ENCODE measurements at places on chromosomes 5 and 9.

GRCh38 chr9:135440620-135441019 is 39.0 kb upstream of the PPP1R26 start:
- no peak for DNase-seq

DNA sequence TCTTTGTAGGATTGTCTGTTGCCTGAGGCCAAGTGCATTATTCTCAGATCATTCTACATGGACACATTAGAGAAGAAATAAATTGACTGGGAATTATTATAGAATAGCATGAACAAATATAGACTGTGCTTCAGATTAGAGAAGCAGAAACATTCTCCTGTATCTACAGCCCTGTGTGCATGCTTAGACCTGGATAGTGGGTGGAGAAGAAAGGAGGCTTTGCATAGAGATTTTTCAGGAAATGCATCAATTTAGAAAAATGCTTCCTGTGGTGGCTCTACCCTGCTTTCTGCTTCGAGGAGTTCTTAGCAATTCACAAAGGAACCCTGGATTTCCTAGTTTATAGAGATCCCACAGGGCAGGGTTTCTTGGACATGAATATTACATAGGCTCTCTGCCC is 66.7 kb downstream of the IRX1 start:
- no peak for DNase-seq

- DNase-seq: no peak
Measured at GRCh38 chr5:150075233-150075632, 11.1 kb downstream of the CSF1R start.

- DNase-seq: no peak
Measured at GRCh38 chr5:96629774-96630173, 32.4 kb upstream of the CAST start.

- DNase-seq: peak; percentile 17
Measured at GRCh38 chr9:92808726-92809451, 44.3 kb upstream of the BICD2 start.

GRCh38 chr9:73210886-73211666 is 59.4 kb downstream of the ANXA1 start:
- DNase-seq: no peak

- DNase-seq: no peak
Measured at GRCh38 chr9:2962471-2963172, 118.7 kb upstream of the PUM3 start.

GRCh38 chr5:65261499-65261898 is 220.2 kb downstream of the ADAMTS6 start:
- DNase-seq: no peak

DNA sequence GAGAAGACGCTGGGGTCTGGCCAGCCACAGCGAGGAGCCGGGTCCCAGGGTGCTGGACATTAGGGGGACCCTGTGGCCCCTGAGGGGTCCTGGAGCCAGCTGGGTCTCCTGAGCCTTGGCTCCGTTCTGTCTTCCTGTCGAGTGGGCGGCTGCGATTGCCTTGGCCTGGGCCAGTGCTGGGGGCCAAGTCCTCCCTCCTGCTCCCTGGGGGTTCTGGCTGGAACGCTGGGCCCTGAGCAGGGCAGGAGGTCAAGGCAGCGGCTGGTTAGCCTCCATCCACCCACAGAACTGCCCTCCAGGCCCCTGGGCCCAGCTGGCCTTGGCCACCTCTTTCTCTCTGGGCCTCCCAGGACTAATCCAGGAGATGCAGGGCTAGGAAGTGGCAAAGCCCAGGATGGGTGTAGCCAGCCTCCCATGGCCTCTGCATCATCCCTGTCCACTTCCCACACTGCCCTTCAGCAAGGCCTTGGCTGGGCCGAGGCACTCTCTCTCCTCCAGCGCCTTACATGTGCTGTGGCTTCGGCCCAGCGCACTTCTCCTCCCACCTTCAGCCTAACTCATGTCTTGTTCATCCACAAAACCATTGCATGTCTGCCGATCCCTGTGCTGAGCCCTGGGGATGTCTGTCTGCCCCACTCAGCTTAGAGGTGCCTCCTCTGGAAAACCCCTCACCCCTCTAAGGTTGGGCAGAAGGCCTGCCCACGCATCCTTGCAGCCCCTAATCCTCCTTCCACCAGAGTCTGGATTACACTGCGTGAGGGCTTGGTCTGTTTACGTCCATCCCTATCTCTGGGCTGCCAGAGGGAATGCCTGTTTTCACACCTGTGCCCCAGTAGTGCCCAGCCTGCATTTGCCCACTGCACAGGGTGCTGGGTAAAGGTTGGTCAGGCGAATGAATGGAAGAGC is 5.0 kb downstream of the LAMC3 start:
- DNase-seq: no peak

DNA sequence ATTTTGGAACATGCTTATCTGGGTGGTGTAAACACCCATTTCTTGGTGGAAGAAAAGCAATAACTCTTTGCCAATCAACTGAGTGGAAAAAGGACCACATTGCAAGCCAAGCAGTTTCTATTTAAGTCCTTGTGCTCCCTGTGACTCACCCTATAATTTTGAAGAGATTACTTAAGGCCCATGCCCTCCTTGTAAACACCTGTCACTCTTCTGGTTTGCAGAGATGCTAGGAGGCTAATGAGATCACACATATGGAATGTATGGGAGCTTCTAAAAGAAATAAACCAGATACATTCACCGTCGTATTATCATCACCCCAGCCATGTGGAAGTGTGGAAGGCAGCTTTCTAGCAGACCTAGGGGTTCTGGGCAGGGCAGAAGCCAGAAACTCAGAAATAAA is 337.1 kb downstream of the GADD45G start:
- no peak for DNase-seq

DNA sequence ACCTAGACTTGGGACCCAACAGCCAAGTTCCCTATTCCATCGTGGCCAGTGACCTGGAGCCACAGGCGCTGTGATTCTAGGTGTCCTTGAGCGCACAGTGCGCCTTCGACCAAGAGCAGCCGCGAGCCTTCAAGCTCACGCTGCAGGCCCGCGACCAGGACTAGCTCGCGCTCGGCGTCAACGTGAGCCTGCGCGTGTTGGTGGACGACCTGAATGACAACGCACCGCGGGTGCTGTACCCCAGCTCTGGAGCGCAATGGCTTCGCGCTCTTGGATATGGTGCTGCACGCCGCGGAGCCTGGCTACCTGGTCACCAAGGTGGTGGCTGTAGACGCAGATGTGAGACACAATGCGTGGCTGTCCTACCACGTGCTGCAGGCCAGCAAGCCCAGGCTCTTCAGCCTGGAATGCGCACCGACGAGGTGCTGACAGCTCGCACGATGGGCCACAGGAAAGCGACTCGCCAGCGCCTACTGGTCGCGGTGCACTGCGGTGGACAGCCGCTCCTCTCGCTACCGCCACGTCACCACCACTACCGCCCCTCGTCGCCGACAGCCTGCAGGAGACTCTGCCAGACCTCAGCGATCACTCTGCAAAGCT is 11.4 kb downstream of the PCDHGA12 start:
- DNase-seq: no peak

GRCh38 chr9:3963643-3964369 is 336.1 kb downstream of the GLIS3 start:
- DNase-seq: no peak

- DNase-seq: no peak
Measured at GRCh38 chr9:87120610-87121009, 173.3 kb upstream of the GAS1 start.

GRCh38 chr5:171400169-171400568 is 12.5 kb downstream of the NPM1 start:
- DNase-seq: no peak

- no peak for DNase-seq
Measured at GRCh38 chr5:151911011-151911410, 13.6 kb downstream of the GLRA1 start.

GRCh38 chr9:121451586-121451985 is 48.1 kb downstream of the GGTA1 start:
- no peak for DNase-seq

DNA sequence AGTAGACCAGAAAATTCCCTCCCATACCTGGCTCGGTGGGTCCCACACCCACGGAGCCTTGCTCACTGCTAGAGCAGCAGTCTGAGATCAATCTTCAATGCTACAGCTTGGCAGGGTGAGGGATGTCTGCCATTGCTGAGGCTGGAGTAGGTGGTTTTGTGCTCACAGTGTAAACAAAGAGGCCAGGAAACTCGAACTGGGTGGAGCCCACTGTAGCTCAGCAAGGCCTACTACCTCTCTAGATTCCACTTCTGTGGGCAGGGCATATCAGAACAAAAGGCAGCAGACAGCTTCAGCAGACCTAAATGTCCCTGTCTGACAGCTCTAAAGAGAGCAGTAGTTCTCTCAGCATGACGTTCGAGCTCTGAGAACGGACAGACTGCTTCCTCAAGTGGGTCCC is 5.6 kb upstream of the GZMA start:
- peak; percentile 11 for DNase-seq

- DNase-seq: peak; percentile 58
Measured at GRCh38 chr9:36148311-36149051, 11.9 kb downstream of the GLIPR2 start.

- no peak for DNase-seq
Measured at GRCh38 chr9:94157050-94157801, 73.0 kb downstream of the PTPDC1 start.

- DNase-seq: no peak
Measured at GRCh38 chr5:159240301-159240870, 22.7 kb upstream of the UBLCP1 start.

DNA sequence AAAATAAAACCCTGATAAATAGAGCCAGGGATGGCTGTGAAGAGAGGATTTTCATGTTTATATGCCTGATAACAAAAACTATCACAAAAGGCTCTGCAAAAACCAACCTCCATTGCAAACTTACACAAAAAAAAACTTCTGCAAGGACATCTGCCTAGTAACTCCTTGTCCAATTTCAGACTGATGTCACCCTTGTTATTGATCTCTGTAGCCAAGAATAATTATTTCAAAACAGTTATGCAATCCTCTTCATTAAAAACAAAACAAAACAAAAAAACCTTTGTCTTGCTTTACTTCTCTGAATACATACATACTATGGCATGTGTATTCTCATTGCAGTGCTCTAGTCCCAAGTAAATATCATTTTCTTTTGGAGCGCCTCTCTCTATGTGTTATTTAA is 49.7 kb downstream of the PHAX start:
- DNase-seq: no peak

DNA sequence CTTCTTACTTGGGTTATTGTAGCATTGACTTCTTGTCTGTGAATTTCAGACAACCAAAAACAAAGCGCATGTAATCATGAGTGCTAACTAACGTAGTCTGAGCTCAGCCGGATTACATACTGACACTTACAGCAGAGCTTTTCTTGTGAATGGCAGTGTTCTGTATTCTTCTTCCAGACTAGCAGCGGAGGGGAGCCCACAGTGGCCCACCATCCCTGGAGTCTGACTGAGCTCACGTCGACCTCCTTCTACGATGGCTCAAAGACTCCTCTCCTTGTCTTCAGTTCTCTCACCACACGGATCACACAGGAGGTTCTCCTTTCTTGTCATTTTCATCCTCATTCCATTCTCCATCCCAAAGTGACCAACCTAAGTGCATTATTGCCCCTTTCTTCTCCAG is 211.4 kb downstream of the CHSY3 start:
- no peak for DNase-seq

All from effector CD4-positive, alpha-beta T cell (primary cell).